ENCODE measurements at places on chromosomes 1 and 21.

DNA sequence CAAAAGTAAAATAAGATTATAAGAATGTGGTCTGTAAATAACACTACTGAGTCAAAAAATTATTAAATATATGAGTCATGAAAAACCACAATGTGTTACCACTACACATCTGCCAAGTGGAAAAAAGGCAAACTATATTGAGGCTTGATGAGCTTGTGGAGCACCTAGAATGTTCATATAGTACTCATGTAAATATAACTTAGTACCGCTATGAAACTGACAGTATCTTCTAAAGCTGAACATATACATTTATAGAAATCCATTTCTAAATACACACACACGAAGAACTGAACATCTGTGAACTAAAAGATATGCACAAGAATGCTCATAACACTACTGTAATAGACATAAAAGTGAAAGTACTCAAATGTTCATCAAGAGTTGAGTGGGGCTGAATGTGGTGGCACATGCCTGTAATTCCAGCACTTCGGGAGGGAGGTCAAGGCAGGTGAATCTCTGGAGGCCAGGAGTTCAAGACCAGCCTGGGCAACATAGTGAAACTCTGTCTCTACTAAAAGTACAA is 18.5 kb upstream of the GBP3 start:
- no peak for DNase-seq

DNA sequence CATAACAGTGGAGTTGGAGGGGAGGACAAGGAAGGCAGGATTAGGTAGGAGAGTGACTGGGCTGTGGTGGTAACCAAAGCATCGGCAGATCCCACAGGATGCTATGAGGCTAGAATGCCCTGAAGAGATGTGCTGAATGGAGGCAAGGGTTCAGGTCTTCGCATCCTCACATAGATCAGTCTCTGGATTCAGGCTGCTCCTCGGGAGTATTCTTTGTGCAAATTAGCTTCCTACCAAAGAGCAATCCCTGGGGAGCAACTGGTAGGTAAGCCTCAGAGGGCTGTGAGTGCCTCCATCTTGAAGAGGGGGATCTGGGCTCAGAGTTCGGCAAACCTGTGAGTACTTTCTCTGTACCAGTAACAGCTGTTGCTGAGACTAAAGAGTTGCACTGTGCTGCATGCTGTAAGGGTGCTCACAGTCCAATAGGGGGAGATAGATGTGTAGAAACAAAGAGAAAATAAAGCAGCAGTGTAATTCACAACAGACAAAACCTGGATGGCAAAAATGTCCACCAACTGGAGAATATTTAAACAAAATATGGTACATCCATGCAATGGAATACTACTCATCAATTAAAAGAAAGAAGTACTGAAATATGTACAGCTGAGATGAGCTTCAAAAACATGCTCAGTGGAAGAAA is 322.4 kb upstream of the DEPDC1 start:
- no peak for DNase-seq

- DNase-seq, result no peak
These were observed 14.0 kb downstream of the SEMA6C start for GRCh38 chr1:151132335-151133017.

- no peak for DNase-seq
These were observed 6.8 kb downstream of the CYP2J2 start for GRCh38 chr1:59919746-59920145.

DNA sequence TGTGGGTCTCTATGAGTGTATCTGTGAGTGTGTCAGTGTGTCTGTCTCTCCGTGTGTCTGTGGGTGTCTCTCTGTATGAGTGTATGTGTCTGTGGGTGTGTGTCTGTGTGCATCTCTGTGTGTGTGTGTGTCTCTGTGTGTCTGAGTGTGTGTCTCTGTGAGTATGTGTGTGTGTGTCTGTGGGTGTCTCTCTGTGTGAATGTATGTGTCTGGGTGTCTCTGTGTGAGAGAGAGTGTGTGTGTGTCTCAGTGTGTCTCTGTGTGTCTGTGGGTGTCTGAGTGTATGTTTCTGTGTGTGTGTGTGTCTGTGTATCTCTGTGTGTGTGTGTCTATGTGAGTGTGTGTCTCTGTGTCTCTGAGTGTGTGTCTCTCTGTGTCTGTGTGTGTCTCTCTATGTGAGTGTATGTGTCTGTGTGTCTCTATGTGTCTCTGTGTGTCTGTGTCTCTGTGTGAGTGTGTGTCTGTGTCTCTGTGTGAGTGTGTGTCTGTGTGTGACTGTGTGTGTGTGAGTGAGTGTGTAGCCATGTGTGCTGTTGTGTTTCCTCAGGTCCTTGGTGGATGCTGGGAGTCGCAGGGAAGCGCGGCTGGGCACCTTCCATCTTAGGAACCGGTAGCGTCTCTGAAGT is 33.0 kb downstream of the DHRS3 start:
- no peak for DNase-seq

DNA sequence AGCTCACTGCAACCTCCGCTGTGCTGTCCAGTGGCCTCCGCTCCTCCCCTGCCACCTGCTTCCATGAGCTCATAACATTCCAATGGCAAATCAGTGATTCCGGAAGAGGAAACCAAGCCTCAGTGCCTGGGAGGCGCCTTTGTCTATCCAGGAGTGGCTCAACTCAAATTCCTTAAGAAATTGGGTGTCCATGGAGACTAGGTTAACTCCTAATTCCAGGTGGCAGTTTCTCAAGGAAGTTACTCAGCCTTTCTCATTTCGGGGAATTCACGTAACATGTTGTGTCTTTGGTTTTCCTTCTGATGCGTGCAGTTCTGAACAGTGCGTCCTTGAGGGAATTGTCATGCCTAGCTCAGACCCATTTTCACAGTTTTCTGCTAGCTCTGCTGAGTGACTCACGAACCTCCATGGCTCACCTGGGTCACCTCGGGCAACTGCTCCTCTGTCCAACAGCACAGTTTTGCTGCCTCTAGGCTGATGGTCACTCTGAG is 89.9 kb upstream of the DSCAM start:
- DNase-seq, result no peak

DNA sequence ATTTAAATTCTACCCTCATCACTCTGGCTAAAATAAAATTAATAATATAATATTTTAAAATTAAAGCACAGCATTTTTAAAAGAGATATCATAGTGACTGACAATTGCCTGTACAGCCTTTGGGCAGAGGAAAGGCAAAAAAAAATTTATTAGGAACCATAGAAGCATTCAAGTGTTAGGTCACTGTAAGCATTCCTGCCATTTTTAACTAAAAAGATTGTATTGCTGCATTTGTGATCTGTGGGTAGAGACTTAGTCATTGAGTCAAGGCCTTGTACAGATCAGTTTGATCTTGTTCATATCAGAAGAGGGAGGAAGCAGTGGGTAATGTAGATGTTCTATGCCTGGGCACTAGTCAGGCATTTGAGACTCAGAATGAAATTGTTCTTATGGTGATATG is 109.9 kb downstream of the LYPLAL1 start:
- no peak for DNase-seq

DNA sequence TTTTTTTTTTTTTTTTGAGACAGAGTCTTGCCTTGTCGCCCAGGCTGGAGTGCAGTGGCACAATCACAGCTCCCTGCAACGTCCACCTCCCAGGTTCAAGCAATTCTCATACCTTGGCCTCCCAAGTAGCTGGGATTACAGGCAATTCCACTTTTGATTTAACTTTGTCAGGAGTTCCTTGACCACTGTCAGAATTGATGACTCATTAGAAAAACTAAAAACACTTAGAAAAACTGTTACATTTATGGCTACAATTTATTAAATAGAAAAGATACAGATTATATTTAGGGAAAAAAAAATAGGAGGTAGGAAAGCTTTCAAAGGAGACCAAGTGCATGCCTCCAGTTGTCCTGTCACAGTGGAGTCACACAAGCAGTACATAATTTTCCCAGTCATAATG is 20.0 kb downstream of the ZNF678 start:
- no peak for DNase-seq

- no peak for DNase-seq
These were observed 603 bp upstream of the DHRS3 start for GRCh38 chr1:12618661-12618964.

DNA sequence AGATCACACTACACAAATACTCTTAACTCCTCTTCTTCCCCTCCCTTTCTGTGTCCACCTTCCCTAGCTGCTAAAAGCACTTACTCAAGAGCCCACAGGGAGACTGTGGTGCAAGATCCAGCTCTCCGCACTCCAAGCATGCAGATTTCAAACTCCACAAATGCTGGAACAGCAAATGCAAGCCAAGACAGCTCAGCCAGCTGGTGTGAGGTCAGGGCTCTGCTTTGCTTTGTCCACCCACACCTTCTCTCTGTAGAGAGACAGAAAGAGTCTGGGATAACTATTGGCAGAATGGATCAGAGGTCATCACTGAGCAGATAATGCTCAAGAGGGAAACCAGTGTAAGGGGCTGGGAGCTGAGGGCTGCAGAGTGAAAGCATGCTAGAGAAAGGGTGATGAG is 45.2 kb upstream of the DPT start:
- DNase-seq, result no peak

GRCh38 chr1:24278726-24279125 is 40.4 kb upstream of the GRHL3 start:
- no peak for DNase-seq

- DNase-seq, result no peak
These were observed 125.3 kb upstream of the GREM2 start for GRCh38 chr1:240737298-240737697.

GRCh38 chr1:48198970-48199369 is 23.5 kb upstream of the SLC5A9 start:
- DNase-seq, result no peak

DNA sequence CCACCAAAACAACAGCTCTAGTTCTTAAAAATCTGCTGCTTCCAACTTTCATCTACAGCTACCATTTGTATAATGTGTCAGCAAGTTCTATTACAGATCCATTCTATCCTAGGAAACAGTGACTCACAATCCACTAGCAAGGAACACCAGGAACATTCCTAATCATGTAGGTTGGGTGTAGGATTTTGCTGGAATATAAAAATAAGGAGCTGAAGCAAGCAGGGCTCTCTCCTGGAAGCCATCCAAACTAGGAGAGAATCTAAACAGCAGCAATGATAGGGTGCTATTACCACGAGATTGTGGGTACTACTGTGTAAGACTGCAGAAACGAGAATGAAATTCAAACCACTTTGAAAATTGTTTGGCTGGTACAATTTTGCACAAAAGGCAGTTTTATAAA is 135.0 kb downstream of the PTPN14 start:
- no peak for DNase-seq

- no peak for DNase-seq
These were observed 39.6 kb downstream of the ALG6 start for GRCh38 chr1:63407002-63407401.

DNA sequence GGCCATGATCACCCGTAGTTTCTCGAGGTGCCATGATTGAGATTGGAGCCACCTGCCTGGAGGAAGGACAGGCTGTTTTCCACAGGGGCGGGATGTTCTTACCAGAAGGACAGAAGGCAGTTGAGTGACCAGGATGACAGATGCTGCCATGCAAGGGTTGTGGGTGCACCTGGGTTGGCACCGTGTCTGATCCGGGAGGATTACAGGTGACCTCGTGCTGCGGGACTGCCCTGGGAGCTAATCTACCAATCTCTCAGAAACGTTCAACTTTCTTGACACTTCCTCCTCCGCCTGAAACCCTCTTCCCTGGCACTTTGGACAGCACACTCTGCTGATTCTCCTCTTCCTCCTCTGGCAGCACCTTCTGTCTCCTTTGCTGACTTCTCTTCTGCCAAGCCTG is 13.8 kb upstream of the SLC6A9 start:
- no peak for DNase-seq
